Stimulated activated CD8-positive, alpha-beta memory T cell treated with anti-CD3 and anti-CD28 coated beads, Interleukin-12 subunit alpha, Interleukin-12 subunit beta, amount 100 ng/mL, for 4 hours (primary cell): ENCODE measurements at places on chromosomes 7 and 10.

DNA sequence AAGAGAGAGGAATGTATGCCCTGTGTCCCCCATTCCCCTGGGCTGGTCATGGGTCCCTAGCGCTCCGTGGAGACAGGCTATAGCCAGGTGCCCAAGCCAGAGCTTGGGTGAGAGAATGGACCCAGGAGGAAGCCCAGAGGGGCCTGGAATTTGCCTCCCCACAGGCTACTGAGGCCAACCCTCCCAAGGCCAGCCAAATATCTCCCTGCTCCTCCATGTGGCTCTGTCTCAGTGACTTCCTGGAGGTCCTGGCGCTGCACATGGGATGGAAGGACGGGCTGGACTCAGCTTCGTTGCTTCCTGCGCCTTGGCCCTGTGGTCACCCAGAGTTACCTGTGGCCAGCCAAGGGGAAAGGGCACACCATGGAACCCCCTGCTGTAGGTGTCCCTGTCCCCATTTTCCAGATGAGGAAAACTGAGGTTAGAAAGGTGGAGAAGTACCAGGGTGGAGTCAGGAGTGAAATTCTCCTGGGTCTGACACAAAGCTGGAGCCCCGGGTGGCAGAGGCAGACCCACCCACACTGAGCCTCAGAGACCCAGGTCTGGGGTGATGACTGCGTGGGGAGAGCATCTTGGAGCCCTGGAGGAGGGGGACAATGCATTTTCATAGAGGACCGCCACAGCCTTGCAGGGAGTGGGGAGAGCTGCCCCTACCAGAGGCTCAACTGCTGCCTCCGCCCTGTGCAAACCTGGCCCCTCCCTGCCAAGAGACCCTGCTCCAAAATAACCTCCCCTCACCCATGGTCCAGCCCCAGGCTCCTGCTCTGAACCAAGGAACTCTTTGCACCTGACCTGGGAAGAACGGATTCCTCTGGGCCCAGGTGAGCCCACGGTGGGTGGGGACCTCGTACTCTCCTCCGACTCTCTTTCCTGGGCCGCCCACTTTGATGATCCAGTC is 42.6 kb downstream of the TMEM270 start:
- DNase-seq, result no peak

DNA sequence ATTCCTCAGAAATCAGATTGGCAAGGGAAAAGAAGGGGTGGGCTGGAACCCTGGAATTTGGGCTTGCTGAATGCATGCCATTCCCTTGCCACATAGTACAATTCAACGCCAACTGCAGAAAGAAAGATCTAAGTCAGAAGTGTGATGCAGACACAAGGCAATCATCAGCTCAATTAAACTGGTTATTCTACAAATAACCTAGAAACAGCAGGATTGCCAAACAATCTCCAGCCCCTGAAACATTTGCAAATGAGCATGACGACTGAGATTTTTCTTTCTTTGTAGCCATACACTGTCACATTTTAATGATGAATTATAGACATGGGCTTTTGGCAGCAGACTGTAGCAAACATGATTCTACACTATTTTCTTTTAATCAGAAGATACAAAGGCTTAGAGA is 16.5 kb upstream of the CREB5 start:
- no peak for DNase-seq

- no peak for DNase-seq
Observed at GRCh38 chr10:116974456-116975005, 30.5 kb downstream of the SHTN1 start.

DNA sequence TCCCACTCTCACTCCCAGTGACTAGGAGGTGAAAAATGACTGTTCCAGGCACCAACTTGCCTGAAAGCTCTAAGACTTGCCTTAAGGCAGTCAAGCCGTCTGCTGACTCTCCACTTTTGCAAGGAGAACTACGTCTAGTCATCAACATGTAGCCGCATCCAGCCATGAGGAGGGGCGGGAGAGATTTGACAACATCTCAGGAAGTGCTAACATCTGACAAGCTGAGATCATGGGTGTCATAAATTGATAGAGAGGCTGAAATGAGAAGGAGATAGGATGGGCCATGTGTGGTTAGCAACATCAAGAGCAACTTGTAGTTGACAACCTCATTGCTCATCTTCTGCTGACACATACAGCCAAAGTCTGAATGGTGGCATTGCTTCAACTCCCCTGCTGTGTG is 9.0 kb upstream of the TBXAS1 start:
- DNase-seq, result no peak

DNA sequence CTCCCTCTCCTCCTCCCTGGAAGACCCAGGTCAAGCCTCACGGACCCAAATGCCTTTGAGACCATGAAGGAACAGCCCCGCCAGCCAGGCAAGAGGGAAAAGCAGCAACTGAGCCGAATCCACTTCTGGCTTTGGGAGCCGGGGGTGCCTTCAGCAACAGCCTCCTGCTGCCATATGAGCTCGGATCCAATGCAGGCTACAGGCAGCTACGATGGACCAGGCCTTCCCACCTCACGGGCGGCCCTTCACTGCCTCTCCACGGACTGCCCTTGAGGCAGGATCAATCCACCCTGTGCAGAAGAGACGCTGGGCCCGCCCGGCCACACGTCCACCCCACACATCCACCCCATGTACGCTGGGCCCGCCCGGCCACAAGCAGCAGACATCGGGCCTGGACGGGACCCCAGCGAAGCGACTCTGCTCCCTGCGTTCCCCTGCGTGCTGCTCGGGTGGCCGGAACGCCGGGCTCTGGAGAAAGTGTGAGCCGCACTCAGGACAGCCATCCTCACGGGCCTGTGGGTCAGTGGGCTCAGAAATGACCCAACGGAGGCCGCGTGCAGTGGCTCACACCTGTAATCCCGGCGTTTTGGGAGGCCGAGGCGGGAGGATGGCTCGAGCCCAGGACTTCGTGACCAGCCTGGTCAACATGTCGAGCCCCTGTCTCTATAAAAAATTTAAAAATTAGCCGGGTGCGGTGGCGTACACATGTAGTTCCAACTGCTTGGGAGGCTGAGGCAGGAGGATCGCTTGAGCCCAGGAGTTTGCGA is 82.0 kb downstream of the FOXL3 start:
- no peak for DNase-seq

GRCh38 chr7:105776986-105777910 is 99.2 kb downstream of the ATXN7L1 start:
- no peak for DNase-seq

DNA sequence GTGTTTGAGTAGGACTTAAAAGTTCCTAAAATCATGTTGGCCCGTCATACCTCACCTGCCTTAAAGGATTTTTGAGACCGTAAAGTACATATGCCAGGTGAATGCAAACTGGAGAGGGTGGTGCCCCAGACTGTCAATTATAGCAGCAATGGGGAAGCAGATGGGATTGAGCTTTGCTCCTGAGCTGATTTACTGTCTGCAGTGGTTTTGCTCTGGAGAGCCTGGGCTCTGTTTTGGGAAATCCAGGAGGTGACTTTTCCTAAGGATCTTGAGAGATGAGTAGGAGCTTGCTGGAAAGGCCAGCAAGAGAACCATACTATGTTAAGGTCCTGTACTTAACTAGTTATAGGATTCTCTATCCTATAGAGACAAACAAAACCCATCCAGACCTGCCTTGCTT is 43.0 kb downstream of the COL13A1 start:
- no peak for DNase-seq

- no peak for DNase-seq
Observed at GRCh38 chr10:95408148-95408960, 117.6 kb upstream of the PDLIM1 start.

- DNase-seq, result no peak
Observed at GRCh38 chr10:75538144-75538543, 106.7 kb downstream of the LRMDA start.

DNA sequence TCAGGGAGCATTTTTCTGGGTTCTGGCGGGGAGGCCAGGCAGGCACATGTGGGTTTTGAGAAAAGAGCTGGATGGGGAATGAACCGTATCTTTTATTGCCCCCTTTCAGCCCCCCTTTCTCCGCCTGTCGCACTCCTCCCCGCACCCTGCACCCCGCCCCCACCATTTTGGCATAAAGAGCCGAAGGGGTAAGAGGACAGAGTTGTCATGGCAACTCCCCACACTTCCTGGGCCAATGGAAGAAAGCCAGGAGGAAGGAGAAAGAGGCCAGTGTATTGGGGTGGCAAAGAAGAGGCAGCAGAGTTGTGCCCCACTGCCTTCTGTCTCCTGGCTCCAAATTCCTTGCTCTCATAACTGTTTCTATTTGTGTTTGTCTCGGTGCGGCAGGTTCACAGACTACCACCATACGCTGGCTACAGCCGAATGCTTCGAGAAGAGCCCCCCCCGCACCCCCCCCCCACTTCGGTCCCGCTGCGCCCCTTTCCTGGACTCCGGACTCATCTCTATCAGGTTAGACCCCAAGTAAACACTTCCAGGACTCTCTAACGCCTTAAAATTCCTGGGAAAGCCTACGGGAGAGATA is 3.4 kb downstream of the KCNIP2 start:
- DNase-seq, result no peak

DNA sequence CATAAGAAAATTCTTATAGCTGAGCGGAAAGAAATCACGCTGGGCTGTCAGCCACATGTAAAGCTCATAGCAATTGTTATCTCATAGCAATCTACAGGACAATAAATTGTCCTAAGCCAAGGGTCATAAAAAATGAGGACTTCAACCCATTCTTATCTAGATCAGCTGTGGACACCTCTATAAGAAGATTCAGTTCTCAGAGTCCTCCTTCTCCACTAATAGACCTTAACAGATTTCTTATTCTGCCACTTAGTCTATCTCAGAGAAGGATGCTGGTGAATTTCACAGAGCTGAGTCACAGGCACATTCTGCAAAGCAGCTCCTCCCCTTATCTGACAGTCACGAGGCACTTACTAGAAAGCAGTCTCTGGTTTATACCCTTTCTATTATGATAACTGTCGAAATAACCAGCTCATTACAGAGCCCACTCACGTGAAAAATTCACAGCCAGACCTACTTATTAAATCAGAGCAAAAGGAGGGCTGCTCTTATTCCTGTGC is 185.3 kb upstream of the PCLO start:
- no peak for DNase-seq

GRCh38 chr7:36497775-36498174 is 108.1 kb downstream of the ANLN start:
- no peak for DNase-seq

DNA sequence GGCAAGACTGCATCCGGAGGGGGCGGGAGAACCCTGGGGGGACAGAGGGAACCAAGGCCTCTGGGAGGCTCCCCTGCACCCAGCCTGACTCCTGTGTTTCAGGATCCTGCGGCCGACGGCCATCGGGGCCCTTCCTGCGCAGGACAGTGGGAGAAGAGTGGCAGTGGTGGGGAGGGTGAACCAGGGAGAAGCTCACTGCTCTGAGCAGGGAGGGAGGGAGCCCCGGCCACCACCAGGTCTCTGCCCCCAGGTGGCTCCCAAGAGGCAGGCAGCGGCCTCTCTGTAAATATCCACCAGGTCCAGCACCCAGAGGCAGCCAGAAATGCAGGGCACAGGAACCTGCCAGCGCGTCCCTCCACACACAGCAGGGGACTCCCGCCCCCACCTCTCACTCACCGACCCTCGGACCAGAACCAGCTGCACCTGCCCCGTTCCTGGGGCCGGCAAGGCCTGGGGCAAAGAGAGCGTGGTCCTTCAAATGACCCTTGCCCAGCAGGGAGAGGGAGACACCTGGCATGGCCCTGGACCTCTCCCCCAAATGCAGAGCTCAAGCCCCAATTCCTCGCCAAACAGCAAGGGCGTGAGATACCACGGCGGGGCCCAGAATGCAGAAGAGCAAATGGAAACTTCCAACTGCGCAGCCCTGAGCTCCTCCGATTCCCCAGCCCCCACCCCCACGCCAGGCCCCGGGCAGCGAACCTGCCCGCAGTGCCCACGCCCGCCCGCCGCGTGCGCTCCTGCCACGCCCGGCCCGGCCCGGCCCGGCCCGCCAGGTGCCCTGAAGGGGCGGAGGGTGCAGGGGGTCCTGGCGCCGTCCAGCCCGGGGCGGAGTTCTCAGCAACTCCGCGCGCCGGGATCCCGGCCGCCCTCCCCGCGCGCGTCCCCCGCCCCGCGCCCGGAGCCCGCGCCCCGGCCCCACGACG is 805 bp downstream of the RASGEF1A start:
- no peak for DNase-seq

DNA sequence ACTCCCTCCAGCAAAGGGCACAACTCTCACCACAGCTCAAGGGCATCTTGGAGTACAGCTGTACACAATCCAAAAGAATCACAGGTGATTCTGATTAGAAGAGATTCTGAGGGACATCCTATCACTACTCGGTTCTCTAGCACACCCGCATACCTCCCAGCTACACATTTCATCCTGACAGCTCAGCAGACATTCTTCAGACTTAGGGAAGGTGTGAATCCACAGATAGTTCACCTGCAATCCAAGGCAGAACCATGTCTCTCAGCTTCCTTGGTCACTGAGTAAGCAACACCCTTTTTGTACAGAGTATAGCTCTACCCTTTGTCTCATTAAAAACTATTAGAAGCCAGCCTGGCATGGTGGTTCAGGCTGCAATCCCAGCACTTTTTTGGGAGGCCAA is 26.8 kb upstream of the FBXW4 start:
- no peak for DNase-seq

DNA sequence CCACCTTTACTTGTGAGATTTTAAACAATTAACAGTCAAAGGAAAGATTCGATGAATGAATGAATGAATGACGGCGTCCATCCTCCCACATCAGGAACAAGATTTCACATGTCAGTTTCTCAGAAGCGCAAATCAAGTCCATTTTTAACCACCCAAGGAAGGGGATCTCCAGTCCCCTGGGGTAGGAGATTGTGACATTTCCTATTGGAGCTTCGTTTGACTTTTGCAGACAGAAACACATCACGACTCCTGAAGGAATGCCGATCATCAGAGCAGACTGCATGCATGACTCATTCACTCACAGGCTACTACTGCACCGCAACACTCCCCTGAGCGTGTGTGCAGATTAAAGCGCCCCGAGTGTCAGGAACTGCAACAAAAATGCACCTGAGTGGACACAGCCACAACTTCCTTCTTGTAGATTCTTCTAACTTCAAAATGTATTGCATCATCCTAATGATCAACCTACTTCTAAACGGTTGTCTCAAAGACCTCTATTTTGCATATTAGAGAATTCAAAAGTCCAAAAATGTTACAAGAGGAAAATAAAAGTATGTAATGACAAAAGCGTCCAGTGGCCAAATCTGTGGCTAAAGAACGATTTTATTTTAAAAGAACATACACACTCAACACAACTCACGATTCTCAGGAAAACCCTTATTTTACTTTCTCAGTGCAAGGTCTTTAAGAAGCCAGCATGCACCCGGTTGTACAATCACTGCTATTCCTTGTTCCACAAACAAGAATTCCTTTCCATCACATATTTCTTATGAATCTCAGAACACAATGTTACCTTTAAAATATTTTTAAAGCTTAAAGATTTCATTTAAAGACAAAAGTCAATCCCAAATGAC is 172.6 kb downstream of the FAM107B start:
- DNase-seq, result no peak

DNA sequence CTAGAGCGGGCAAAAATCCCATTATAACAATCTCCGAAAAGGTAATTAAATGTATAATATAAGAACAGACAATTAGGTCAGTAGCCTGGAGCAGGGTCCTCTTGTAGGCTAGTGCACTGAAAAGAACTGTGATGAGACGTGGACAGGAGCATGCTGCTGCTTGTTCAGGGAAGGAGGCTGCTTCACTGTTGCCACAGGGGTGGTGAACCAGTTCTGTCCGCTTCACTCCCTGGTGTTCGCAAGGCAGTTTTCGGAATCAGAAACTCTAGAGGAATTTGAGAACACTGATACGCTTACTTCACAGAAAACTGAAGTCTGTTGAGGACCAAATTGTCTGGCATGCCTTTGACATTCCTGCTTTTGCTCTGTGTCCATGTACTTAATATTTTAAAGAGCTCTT is 17.4 kb downstream of the ZNRF2 start:
- no peak for DNase-seq
